ENCODE measurements at places on chromosomes 5 and 9.

GRCh38 chr5:68740226-68740910, 353.4 kb upstream of the SLC30A5 start:
- DNase-seq: no peak

DNA sequence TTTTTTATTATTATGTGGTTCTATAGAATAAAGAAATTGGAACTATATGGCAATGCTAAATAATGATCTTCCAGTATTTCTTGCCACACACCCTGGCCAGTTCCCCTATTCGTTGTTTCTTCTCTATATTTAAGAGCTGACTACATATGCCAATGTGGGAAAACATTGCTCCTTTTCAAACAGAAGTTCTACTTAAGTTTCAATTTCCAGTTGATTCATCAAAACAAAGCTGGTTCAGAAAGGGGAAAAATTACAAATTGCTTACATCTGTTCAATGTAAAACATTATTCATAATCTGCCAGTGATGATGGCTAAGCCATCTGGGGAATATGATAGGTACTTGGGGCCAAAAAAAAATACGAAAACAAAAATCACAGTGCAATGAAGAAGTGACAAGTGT, 76.9 kb downstream of the ST8SIA4 start:
- no peak for DNase-seq

- DNase-seq: no peak
These were observed 3.8 kb upstream of the MAN2A1 start for GRCh38 chr5:109685916-109686315.

DNA sequence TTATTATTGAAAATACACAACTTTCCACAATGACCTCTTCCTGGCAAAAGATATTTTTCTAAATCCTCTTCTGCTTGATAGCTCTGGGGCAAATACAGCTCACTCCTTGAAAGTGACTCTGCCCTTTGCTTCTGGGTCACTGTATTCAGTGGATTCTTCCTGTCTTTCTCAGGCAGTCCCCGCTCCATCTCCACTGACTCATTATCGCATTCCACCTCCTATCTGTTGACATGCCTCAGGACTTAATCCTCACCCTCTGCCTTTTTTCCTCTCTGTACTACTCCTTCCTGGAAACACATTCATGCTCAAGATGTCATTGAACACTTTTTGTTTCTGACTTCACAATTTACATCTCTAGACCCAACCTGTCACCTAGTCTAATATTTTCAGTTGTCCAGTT, 8.4 kb upstream of the RGS7BP start:
- no peak for DNase-seq

DNA sequence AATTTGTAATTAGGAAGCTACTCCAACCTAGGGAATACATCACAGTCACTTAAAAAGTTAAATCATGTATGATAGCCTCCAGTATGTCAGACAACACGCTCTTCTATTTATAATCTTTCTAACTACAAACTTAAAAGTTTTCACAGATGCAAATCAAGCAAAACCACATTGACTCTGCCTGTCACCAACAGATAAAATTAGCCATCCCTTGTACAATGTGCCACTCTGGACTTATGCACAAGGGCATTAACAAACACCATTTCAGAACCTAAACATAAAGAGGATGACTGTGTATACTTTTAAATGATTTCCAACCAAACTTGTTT, 14.7 kb downstream of the ERP44 start:
- no peak for DNase-seq

DNA sequence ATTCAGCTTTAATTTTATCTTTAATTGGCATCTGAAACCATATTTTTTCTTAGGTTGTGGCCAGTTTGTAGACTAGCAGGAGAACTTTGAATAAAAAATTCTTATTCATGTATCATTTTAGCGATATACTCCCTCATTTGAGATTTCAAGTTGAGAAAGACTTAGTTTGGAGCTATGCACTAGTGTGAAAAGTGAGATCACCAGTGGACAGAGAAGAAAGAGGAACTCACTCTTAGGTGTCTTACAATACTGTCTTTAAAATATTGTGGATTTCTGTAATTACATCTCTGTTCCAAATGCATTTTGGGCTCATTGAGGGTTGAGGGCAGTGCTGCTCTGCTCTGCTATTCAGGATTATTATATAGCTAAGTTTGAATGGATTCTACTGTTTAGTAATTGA, 54.7 kb downstream of the NAA35 start:
- no peak for DNase-seq

DNA sequence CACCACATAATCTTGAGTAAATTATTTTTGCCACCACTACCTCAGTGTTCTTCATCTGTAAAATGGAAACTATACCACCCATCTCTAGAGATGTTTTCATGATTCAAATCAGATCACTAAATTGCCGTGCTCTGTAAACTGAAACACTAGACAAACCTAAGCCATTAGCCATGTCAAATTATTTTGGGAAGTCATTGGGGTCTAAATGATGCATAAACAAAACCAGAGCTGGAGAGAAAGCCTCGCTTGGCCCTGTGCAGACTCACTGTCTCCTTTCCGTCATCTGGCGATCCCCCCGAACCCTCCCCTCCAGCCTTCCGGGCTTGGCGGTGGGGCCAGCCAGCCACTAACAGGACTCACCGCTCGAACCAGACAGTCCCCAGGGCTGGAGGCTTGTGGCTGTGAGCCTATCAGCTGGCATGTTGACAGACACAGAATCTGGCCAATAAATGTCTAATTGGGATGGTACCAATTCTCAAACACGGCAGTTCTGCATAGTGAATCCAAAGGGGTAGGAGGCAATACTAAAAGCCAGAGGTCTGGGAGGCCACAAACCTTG, 256.5 kb downstream of the SEC61B start:
- no peak for DNase-seq

- DNase-seq: no peak
These were observed 831.5 kb downstream of the MAT2B start for GRCh38 chr5:164336906-164337305.

GRCh38 chr9:104866191-104866590, 61.8 kb downstream of the ABCA1 start:
- no peak for DNase-seq

- DNase-seq: no peak
These were observed 57.2 kb upstream of the KCNMB1 start for GRCh38 chr5:170446365-170446764.

DNA sequence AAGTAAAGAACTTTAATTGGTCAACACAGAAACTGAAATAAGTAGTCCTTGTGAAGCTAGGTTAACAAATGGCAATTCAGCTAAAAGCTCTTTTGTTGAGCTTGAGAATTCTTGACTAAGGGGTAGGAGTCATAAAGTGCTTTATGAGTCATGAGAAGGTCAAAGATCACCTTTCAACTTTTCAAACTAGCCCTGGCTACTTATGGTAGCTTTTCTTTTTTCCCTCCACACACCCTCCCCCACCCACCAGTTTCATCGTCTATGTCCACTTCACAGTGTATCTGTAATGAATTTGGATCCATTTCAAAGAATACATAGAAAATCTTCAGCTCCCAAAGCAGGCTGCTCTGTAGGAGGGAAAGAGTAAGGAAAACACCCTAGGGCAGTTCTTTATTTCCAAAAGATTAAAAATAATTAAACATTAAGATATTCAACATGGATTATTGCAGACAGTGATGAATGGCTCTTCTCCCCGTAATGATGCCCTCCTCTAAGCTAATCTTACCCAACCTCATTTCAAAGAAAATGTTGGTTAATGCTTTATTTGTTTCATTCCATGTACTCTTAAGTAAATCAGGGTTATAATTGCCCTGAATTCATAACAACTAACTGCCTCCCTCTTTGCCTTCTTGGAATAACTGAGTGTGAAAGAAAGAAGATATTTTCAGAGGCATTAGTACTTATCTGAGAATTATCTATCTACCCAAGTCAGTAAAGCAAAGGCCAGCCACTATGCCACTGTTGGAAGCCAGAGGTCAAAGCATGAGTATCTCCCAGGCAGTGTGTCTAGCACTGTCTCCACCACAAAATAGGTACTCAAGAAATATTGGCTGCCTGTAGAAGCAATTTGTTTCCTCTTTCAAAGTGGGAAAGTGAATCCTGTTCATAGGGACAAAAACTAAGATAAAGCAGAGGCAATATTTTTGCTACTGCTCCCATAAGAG, 290.6 kb downstream of the PIK3R1 start:
- DNase-seq: no peak

DNA sequence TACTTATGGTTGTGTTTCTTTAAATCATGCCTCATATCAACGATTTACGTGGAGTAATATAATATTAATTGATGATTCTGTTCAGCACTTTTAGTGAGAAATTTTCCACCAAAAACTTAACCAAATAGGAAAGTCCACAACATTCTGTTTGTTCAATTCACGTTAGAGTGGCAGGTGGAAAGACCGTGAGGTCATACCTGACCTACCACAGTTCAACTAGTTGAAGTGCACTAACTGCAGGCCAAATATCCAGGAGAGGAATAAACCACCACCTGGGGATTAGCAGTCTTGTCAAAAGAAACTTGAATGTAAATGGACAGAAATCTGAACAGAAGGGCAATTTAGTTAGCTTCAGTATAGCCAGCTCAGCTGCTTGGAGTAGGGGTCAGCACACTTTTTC, 577.7 kb downstream of the KIF4B start:
- no peak for DNase-seq

- no peak for DNase-seq
These were observed 39.4 kb downstream of the PRRX2 start for GRCh38 chr9:129704807-129705206.

- DNase-seq: no peak
These were observed 67.5 kb downstream of the SEMA6A start for GRCh38 chr5:116507051-116507537.

GRCh38 chr5:150313921-150314716, 11.4 kb upstream of the ARSI start:
- no peak for DNase-seq

GRCh38 chr5:173664154-173664526, 47.7 kb upstream of the BOD1 start:
- no peak for DNase-seq

DNA sequence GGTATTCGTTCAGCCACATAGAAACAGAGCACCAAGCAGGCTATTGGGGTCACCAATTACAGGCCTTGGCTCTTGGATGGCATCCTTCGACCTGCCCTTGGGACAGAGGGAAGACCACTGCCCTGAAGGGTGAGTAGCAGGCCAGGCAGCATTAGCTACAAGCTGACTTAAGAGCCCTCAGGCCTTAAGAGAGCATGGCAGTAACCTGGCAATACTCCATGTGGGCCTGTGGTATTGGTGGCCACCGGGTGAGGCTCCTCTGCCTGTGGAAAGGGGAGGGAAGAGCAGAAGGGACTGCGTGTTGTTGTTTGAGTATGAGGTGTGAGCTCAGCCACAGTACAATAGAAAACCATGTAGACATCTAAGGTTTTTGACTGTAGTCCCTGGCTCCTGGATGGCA, 170.6 kb downstream of the MCTP1 start:
- no peak for DNase-seq

DNA sequence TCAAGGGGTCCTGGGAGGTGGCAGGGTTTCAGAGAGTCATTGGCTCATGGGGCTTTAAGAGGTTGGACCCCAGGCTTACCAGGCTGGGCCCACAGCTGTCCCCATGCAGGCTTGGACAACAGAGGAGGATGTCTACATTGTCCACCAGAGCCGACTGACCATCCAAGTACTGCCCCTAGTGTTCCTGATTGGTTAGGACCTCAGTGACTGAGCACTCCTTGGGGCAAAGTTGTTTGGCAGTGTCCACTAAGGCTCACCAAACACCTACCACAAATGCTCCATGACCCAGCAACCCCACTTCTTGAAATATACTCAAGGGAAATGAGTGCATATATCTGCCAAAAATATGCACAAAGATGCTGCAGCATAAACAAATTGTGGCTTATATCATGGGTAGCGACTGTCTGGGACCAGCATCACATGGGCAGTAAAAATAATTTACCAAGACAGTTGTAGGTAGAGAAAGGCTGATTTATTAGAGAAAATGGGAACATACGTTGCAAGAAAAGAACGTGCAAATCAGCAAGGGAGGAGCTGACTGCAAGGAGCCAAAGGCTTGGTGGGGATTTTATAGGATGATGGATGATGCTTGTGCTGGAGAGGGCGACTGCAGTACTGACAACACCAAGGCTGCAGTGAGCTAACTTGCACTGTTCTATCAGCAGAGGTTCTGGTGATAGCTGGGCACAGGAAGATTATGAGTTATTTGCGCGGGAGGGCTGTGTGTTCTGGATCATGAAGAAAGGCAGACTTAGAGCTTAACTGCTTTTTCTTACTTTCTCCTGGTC, 265.2 kb downstream of the GADD45G start:
- peak; percentile 27 for DNase-seq

DNA sequence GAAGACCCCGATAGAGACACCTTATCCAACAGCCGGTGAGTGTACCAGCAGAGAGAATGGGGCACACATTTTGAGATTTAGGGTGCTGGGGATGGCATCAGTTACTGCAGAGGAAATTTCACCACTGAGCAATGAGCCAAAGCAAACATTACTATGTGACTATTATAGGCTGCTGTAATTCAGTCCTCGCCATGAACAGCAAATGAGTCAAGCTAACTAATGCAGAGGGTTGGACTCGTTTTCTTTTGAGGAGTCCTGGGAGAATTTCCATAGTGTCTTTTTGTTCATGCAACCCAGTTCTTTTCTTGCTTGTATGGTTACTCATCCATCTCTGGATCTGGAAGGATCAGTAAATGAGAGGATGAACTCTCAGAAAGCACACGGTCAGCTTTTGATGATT, 323.8 kb downstream of the PSAT1 start:
- DNase-seq: no peak

DNA sequence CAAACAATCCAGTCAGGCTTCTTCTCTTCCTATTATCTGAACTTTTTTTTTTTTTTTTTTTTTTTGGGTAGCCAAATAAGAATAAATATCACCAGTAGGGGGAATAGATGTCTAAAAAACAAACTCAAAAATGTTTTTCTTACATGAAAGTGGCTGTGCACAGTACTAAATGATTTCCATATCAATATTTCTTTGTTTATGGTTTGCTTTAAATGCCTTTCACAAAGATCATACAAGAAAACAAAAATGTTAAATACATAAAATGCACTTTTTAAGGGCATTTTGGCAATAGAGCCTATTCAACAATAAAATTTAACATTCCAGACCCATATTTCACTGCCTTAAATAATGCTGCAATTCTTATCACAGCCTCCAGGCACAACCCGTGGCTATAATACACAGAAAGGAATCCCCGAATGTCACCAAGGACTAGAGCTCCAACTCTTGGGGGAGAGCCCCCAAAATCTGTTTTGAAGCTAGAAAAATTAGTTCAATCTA, 91.1 kb upstream of the TBCA start:
- no peak for DNase-seq

- DNase-seq: no peak
These were observed 83.0 kb upstream of the GLIS3 start for GRCh38 chr9:4382722-4383317.

GRCh38 chr5:74617202-74617601, 23.3 kb downstream of the ENC1 start:
- no peak for DNase-seq

GRCh38 chr5:37619353-37619752, 220.5 kb downstream of the GDNF start:
- no peak for DNase-seq

DNA sequence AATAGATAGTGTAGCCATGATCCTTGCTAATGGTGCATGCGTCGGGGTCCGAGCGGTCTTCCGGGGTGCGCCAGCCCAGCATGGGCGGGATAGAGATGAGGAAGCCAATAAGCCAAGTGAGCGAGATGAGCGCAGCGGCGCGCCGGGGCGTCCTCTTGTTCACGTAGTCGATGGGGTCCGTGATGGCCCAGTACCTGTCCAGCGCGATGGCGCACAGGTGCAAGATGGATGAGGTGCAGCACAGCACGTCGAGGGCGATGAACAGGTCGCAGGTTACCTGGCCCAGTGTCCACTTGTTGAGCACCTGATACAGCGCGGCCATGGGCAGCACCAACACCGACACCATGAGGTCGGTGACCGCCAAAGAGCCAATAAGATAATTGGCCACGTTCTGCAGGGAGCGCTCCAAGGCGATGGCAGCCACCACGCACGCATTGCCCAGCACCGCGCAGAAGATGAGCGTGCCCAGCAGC, 1.1 kb downstream of the HTR1A start:
- DNase-seq: no peak
